ENCODE measurements at places on chromosomes 7 and 10. TPM values are rescaled to one million over a fixed set of nuclear protein-coding genes. Genes with fewer than 3 reads are reported as not detected.

The GPRIN2 gene
- total RNA-seq, result 0.53 TPM

The WEE2 gene
- total RNA-seq, result not detected

The BTBD16 gene
- total RNA-seq, result 0.26 TPM

The NRCAM gene
- total RNA-seq, result 0.26 TPM

The C10orf53 gene
- not detected for total RNA-seq

The PNLIPRP1 gene
- not detected for total RNA-seq

GRCh38 chr7:5303061-5303460 lies 20.3 kb downstream of the SLC29A4 start:
- no peak for DNase-seq

DNA sequence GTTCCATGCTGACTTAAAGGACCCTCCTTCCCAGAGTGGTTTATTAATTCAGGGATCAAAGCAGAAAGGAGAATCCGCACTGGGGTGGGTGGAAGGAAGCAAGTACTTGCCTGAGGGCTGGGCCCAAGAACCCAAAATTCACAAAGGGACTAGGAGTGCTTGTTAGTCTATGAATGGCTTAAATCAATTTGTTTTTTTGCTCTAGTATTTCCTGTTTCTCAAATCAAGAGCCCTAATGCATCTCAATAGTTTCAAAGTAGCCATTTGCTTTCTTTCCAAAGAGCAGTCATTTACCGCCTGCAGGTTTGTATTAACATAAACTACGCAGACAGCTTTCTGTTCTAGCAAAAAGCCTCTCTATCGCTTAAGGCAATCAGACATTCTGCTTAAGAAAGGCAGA lies 44.2 kb upstream of the SLC35G1 start:
- no peak for DNase-seq

- DNase-seq, result no peak
Measured at GRCh38 chr7:121562259-121562658, 166.2 kb upstream of the FAM3C start.

DNA sequence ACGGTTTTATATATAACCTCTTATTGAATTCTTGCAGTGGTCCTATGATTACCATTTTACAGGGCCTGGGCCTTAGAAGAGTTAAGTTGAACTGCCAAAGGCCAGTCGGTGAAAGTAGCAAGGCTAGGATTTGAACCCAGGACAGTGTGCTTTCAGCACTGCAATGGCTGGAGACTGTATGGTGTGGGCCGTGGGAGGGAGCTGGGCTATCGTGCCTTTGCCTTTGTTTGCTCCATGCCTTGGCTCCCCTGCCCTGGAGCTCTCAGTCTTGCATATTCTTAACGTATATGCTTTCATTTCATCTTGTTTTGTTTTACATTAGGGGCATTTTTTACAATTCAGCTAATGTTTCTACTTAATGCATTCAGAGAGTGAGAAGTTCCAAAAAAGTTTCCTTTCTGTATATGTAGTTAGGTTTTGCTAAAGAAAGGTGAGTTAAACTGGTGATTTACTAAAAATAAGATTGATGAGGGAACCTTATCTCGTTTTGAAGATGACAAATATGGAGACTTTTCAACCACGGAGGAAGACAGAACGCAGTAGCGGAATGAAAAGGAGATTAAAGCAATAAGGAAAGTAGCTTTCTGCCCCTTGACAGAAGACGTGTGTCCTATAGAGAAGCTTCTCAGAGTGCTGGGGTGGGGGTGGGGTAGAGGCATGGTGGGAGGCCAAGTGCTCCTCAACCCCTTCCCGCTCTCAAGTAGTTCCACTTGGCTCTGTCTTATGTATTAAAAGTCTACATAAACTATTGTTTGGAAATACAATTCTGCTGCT lies 82.5 kb downstream of the RTKN2 start:
- no peak for DNase-seq

GRCh38 chr7:157834501-157835163 lies 497.8 kb downstream of the DNAJB6 start:
- DNase-seq, result no peak

GRCh38 chr7:112083776-112084355 lies 122.3 kb downstream of the DOCK4 start:
- no peak for DNase-seq

GRCh38 chr10:119270762-119271366 lies 63.5 kb downstream of the GRK5 start:
- DNase-seq, result peak; percentile 47

- no peak for DNase-seq
Measured at GRCh38 chr10:86253091-86254072, 113.2 kb downstream of the GRID1 start.

- peak; percentile 31 for DNase-seq
Measured at GRCh38 chr7:80826520-80827238, 92.2 kb downstream of the SEMA3C start.

GRCh38 chr7:40714363-40715052 lies 579.7 kb downstream of the SUGCT start:
- DNase-seq, result no peak

DNA sequence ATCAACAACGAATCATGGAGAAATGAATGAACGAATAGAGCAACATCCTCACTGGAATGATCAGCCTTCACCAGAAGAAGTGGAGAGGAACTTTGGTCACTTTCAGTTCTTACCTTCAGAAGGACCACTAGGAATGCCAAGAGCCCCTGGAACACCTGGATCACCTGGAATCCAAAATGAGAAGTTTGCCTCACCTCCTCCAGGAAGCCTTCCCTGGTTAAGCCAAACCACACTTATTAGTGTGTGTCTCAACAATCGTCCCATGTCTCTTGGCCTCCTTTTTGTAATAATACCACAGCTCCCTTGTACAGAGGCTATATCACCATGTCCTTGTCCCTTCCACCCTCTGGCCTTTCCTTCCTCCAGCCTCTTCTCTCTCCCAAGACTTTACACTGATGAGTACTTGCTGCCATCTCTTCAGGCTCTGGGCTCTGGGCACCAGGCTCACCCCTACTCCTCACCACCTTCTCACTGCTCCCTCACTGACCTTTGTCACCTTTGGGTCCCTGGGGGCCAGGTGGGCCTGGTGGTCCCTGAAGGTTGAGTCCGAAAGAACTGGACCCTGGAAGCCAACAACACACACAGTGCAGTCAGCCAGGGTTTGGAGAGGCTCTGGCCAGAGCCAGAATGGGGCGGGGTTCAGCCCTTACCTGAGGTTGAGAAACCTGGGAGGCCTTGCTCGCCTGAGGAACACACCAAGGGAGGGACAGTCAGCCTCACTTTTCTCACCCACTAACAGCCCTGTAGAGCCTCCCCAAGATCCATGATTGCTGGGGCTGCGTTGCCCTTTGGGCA lies 46.5 kb downstream of the COL17A1 start:
- DNase-seq, result no peak

Measured in bronchial epithelial cell (primary cell).